ENCODE measurements at places on chromosomes 11 and 22.

DNA sequence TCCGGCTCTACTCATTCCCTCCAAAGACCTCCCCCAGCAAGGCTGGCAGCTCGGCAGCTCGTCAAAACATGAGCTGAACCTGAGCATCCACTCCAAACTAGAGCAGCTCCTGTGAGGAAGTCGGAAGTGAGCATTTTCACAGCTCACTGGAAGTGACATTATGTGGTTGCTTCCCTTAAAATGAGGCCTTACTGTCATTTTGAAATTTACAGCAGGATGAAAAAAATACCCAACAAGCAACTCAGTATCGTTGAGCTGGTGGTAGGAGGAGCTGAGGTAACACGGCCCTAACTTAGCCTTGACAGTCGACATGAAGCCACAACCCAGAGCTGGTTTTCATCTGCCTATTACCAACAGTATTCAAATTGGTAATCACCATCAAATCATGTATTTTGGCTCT is 38.0 kb upstream of the ARFGAP3 start:
- peak; percentile 6 for DNase-seq

GRCh38 chr22:44084044-44084772 is 60.1 kb downstream of the PARVB start:
- DNase-seq, result no peak

DNA sequence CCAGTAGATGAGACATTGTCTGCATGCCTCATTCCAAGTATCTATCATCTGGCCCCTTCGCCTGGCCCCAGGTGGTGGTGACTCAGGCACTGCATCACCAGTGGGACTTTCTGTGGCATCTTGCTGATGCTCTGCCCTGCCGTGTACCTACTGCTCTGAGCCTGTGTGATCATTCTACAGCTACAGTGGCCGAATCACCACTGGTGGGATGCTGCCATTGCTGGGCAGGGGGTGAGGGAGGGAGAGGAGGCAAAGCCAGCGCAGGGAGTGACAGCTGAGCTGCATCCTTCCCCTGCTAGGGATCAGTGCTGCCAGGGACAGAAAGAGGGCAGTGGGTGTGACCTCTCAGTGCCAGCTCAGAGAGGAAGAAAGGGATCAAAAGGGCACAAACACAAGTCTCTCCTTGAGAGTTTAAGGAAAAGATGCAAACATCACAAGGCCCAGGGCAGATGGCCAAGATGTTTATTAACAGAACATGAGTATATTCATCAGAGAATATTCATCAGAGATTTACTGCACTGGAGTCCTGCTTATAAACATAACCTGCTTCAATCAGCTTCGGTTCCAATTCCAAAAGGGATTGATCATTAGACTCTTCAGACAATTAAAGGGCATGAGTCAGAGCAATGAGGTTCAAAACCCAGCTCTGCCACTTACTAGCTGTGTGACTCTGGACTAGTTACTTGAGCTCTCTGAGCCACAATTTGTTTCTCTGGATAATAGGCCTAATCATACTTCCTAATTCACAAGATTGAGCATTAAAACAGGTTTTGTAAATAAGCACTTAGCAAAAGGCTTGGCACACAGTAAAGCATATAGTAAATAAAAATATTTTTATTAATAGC is 109.8 kb downstream of the NAT10 start:
- no peak for DNase-seq

DNA sequence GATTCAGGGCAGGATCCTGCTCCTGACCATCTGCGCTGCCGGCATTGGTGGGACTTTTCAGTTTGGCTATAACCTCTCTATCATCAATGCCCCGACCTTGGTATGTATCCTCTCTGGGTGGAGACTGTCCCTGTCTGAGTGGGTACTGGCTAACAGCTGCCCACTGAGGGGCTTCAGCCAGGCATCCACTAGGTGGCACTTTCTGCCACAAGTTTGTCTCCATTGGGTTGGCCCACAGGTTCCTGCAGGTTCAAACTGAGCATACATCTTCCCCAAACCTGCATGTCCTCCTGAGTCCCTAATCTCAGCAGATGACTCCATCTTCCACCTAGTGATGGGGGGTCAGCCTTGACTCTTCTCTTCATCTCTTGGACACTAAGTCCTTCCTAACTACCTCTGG is 4.4 kb downstream of the SLC2A11 start:
- no peak for DNase-seq

DNA sequence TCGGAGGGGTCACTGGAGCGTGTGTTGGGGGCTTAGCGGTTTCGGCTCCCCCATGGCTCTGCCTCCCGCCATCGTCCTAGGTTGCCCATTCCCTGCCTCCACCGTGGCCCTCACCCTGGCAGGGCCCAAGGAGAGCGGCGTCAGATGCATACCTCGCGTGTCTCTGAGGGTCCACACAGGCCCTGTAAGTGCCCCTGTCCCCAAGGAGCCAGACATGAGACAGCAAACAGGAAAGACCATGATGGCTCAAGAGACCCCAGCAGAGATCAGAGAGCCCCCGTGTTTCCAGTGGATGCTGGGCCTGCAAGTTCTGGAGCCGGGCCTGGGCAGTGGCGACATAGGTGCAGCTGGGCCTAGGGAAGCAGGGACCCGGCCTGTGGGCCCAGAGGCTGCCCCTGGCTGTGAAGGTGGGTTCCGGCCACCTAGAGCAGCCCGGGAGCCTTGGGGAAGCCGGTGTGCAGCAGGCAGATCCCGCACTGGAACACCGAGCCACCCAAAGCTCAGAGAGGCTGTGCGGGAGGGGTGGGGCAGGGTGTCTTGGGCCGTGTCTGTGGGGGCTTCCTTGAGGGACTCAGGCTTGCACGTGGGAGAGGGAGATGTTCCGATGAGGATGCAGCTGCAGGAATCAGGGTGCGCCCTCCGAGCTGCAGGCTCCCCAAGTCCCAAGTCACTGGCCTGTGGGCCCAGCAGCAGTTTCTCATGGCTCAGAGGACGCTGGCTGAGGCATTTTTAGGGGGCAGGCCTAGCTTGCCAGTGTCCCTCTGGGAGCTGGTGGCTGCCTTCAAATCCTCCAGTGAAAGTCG is 126.4 kb downstream of the KCNQ1OT1 start:
- DNase-seq, result no peak

DNA sequence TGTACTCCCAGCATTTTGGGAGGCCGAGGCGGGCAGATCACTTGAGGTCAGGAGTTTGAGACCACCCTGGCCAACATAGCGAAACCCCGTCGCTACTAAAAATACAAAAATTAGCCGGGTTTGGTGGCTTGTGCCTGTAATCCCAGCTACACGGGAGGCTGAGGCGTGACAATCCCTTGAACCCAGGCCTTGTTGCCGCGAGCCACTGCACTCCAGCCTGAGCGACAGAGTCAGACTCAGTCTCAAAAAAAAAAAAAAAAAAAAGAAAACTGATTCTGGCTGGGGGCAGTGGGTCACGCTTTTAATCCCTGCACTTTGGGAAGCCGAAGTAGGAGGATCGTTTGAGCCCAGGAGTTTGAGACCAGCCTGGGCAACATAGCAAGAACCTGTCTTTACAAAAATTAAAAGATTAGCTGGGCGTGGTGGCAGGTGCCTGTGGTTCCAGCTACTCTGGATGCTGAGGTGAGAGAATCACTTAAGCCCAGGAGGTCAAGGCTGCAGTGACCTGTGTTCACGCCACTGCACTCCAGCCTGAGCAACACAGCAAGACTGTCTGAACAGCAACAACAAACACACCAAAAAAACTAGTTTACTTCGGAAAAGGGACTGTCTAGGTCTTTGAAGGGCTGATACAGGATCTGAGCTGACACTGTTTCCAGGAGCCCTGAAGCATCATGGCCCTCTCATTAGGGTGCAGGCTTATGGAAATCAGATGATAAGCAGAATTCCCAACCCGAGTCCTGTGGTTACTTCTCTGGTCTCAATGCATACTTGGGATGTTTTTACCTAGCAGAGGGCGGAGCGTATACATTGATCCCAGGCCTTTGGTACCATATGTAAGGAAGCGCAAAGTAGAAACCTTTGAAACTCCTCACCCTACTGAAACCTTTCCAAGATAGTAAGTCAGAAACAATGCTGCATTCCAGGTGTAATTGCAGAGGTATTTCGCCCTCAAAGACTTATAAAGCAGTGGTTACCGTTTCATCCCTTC is 1.8 kb upstream of the CHKB start:
- DNase-seq, result no peak

GRCh38 chr22:24695561-24696511 is 78.7 kb downstream of the PIWIL3 start:
- DNase-seq, result no peak

GRCh38 chr22:41446639-41447434 is at the start of gene TOB2:
TSS of gene TOB2 (minus strand) at chr22:41446801. CDS start at chr22:41437345, 9,456 bp downstream.
- peak; percentile 91 for DNase-seq

DNA sequence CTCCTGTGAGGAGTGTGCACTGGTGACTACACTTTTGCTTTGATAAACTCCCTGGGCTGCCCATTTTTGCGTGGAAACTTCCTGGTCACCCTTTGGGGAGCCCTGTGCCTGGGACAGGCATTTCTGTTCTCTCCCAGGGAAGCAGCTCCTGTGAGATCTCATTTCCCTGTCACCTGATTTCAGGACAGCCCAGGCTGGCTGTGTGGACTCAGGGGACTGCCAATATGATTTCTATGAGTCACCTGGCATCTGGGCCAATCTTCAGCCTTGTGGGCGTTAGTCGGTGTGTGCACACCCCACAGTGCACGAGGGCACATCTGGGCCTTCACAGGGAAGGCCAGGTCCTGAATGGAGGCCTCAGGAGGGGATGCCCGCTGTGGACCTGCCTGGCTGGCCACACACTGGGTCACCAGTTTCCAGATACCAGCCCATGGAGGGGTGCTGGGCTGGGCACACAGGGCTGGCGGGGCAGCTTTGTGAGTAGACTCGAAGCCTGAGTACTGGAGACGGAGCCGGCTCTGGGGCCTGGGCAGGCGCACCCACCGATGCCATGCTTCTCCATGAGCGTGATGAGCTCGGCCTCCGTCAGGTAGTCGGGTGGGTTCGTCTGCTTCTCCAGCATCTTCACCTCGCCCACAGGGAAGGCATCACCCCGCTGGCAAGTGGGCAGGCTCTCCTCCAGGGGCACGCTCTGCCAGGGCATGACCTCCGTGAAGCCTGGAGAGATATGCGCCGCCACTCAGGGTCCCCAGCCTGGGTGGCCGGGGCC is 9.4 kb upstream of the PPM1F start:
- DNase-seq, result no peak

GRCh38 chr11:111764621-111765020 is 1.6 kb downstream of the PPP2R1B start:
- no peak for DNase-seq

GRCh38 chr11:74676596-74676995 is 54.6 kb downstream of the CHRDL2 start:
- DNase-seq, result no peak

GRCh38 chr11:112977755-112978154 is 16.5 kb downstream of the NCAM1 start:
- no peak for DNase-seq
